ENCODE measurements at places on chromosomes 16 and 17.
A peak's percentile ranks its signal among the peaks of the same experiment; 100 is the strongest.

GRCh38 chr16:88472637-88473205 is 19.6 kb downstream of the ZFPM1 start:
- DNase-seq = no peak

GRCh38 chr17:74952431-74953133 is 16.9 kb downstream of the OTOP3 start:
- no peak for DNase-seq

- no peak for DNase-seq
Measured at GRCh38 chr16:57507136-57508034, 21.1 kb upstream of the DOK4 start.

GRCh38 chr16:73483934-73484711 is 436.2 kb upstream of the ZFHX3 start:
- no peak for DNase-seq

- DNase-seq = no peak
Measured at GRCh38 chr16:88466175-88466862, 13.2 kb downstream of the ZFPM1 start.

GRCh38 chr17:12114686-12115418 is 94.2 kb downstream of the MAP2K4 start:
- DNase-seq = no peak

- peak; percentile 48 for DNase-seq
Measured at GRCh38 chr16:14240219-14240843, 169.2 kb downstream of the MRTFB start.

GRCh38 chr16:55369151-55369550 is 45.1 kb downstream of the IRX6 start:
- no peak for DNase-seq

GRCh38 chr16:50724306-50724705 is 17.6 kb upstream of the CYLD start:
- DNase-seq = no peak

DNA sequence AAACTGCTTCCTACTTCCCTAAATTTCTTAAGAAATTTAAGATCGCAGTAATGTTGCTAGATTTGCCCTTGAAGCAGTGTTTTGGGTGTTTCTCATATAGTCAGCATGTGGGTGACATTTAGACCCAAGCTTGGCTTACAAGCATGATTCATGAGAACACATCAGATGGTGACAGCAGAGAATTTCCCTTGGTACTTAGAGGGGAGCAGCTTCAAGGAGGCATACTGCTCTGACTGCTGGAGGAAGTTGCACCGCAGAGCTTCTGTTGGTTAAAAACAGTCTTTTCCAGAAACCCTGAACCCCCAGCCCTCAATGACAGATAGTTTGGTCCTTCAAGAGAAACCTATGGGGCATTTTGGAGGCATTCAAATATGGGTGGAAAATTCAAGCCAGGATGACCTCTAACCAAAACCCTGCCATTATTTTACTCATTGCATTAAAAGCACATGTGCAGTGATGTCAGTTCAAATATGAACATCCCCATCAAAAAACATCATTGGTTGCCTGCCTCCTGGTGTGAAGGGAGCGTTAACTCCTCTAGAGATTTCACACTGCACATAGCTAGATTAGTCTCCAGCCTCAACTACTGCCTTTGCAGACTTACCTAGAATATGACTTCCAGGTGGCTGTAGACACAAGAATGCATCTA is 201.5 kb upstream of the CACNG5 start:
- DNase-seq = peak; percentile 84

GRCh38 chr17:58176200-58176599 is 9.4 kb downstream of the OR4D2 start:
- DNase-seq = no peak

Data from hematopoietic multipotent progenitor cell (in vitro differentiated cells).